ENCODE measurements at places on chromosomes 4 and X.

GRCh38 chrX:27186671-27187070, 276.5 kb downstream of the PPP4R3C start:
- no peak for DNase-seq

DNA sequence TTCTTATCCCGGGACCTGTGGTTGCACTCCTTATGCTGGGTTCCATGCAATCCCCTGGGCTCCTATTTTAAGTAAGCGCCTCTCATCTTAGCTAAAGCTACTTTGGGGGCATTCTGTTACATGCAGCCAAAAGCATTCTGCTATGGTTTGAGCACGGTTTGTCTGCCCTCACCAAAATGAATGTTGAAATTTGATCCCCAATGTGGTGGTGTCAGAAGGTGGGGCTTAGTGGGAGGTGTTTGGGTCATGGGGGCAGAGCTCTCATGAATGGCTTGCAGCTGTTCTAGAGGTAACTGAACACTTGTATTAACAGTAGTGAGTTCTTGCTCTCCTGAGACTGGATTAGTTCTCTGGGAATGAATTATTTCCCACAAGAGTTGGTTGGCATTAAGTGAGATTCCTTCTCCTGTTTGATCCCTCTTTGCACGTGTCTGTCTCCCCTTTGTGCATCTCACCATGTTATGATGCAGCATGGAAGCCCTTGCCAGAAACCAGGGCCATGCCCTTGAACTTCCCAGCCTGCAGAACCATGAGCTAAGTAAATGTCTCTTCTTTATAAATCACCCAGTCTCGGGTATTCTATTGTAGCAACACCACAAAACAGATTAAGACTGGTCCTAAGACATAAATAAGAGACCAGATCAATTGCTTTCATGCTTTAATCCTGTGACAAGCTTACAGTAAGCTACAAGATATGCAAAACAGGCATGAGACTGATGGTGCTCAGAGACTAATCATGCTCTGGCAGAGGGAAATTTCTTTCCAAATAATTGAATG, 141.8 kb downstream of the TSPAN5 start:
- DNase-seq, result no peak

- DNase-seq, result peak; percentile 83
Measured at GRCh38 chr4:88659055-88659889, 38.4 kb downstream of the NAP1L5 start.

DNA sequence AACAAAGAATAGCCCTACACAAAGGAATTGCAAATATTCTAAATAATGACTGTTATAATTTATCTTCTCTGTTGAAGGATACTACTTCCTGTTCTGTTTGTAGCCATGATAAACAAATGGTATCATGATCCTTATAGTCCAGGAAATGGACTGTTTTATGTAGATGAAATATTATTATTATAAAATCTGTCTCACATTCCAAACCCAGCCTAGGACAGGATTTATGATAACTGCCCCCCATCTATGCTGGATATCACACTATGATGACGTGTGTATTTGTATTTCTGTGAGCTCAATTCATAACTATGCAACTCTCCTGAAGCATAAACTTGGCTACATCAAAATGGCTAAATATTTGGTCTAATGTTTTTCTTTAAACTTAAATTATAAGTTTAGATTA, 21.3 kb downstream of the DMD start:
- no peak for DNase-seq

GRCh38 chr4:76803522-76803921, 94.4 kb downstream of the SOWAHB start:
- DNase-seq, result no peak

DNA sequence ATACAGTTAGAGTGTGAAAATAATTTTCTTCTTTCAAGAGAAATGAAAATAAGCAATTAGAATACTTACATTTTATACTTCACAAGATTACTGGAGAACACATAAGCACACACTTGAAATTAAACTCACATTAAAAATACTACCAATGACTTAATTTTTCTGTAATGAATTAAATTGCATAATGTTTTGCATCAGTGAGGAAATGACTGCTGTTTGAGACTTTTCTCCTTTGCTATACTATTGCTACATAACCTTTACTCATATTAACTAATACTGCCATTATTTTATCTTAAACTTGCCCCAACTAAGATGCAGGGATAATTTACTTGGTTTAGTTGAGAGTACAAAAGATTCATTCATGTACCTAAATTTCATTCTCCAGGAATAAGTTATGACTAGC, 590.9 kb downstream of the ARAP2 start:
- no peak for DNase-seq

- no peak for DNase-seq
Measured at GRCh38 chr4:68079928-68080327, 49.7 kb downstream of the TMPRSS11F start.

- no peak for DNase-seq
Measured at GRCh38 chr4:169557061-169557636, 55.2 kb downstream of the NEK1 start.

DNA sequence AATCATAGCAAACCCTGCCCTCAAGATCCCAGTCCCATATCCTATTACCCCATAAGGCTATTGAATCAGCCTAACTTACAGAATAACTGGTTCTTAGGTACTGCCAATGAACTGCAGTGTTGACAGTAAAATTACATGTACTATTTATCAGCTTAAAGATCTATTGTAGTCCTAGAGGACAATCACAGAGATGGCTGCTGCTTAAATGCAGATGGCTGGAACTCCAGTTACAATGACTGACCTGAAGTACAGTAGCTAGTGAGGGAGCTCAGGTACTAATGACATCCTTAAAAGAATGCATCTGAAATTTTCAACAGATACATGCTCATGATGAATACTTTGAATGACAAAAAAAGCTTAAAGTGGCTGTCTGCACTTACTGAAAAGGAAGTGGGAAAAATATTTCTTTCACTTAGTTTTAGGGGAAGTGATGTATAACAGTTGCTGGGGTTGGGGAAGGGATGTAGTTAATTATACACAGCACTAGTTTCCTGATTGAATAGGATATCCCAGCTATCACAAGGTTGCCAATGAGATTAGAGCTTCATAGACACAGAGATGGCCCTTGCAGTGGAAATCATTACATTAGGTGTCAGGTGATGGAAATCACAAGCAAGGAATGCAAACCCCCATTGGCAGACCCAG, 42.0 kb downstream of the USP26 start:
- no peak for DNase-seq

All from stomach (tissue), 19 donors.